ENCODE measurements at places on chromosomes 5 and 9.

- DNase-seq, result no peak
These were observed 26.7 kb upstream of the SVEP1 start for GRCh38 chr9:110606179-110606790.

- no peak for DNase-seq
These were observed 154.3 kb downstream of the SPOCK1 start for GRCh38 chr5:137344723-137345322.

DNA sequence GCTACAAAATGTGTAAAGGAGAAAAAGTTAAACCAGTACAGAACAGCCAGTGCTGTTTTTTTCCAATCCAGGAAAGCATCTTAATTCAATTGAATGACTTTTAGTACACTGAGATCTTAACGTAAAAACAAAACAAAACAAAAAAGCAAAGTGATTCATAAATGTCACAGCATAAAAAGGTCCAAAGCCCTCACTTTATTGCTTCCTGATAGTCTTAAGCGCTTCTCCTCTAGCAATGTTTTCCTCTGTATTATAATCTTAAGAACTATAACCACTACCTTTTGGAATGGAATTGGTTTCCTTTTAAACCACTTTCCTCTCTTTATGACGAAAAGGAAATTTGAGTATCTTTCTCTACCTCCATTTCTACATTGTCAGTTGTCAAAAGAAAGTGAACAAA, 91.4 kb downstream of the SEMA5A start:
- no peak for DNase-seq

DNA sequence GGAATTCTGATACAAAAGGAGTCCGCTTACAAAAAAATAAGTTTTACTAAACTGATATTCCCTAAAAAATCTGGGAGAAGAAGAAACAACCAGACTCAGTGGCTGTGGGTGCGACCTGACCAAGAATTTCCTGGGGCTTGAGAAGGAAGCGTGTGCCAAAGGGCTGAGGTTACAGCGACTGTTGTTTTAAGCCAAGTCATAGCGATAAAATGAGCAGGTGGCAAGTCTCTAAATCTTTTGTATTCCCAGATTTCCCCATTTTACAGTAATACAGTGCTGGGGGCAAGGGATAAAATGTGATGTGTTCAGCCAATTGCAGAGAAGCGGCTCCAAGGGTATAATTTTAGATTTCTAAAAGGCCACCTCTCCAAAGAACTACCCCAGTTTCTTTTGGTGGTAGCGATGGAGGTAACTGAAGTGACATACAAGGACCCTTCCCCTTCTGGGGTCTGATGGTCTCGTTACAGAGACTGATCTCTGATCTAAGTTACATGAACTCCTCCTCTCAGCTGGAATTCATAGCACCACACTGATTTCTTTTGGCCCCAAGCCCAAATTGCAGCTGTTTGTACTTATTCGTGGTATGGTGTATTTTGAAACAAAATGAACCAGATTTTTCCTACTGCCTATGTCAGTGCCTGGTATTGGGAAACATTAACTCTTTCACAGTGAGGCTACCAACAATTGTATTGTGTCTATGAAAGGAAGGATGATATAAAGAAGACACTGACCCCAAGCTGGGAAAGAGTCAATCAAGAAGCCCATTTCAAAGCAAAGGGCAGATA, 41.6 kb downstream of the LPAR1 start:
- no peak for DNase-seq

DNA sequence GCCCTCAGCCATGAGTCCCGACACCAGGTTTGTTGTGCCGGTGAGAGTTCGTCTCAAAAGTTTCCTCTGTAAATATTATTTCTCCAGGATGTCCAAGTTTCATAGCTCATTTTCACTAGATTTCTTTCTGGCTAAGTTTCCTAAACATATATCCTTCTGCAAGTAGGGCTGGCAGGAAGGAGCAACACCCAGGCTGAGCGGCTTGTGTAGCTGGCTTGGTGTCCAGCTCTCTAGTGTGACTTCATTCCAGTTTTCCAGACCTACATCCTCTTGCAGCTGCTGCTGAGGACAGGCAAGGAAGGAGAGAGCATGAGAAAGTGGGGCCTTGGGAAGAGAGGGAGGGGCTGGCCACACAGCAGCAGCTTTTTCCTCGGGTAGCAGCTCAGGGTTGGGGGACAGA, 80.3 kb downstream of the FGF1 start:
- no peak for DNase-seq

DNA sequence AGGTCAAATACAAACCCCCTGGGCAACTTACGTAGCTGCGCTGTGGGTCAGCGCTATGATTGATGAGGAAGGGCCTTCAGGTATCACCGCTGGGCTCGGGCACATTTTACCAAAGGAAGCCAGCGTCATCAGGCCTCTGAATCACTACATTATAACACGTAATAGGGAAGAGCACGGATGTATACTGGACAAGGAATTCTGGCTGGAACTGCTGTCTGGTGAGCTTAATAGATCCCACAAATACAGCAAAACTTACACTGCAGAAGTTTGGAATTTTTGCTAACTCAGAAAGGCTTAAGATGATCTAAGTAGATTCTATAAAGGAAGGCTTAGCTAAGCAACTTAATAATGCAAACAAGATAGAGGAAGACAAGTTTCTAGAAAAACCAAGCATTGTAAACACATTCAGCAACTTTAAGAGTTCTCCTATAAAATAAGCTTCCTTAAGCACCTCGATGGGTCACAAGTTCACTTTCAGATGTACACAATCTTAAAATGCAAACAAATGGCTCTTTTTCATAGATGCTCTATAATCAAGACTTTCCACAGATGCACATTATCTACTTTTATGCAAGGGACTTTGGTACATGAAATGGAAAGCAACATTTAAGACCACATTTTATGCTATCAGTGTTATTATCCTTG, 360.1 kb upstream of the PANK3 start:
- DNase-seq, result no peak

DNA sequence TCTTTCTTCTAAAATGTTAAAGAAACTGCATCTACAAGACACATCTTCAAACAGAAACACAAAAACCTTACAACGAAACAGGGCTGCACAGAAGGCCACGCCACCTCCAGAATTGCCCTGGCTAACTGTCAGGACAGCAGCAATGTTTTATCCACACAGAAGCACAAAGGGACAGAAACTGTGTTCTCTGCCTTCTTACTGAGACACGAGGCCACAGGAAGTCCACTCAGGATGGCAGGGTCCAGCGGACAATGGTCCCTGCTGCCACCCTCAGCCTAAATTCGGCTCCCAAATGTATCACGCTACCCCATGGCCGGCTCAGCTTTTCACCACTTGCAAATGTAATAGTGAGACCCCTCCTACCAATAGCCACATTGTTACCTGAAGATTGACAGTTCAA, 159.8 kb upstream of the PHYKPL start:
- DNase-seq, result no peak

DNA sequence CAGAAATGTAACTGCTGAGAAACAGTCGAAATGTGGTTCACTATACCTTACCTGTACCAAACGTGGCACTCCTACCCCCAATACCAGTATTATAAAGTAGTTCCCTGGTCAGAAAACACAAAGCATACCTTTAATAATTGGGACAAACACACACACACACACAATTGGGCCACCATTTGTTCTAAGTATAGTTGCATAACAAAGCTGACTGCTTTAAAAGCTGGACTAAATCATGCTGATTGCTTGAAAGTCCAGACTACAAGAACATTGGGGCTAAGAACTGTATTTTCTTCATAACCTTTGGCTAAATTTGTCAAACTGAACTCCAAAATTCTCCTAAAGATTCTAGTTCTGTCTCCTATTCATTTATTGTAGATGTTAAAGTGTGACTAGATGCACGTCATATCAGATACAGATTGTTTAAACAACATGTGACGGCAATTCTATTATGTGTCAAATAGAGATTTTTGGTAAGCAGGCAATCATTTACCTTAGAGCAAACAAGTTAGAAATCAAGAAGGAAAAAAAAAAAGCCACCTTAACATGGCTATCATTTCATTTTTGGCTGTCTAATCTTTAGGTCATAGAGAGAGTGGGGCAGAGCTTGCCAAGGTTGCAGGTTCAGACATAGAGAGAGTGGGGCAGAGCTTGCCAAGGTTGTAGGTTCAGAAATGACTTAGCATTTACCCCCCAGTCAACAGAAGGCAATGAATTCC, 265.1 kb downstream of the ARL15 start:
- DNase-seq, result no peak

GRCh38 chr9:76835571-76836283, 70.2 kb downstream of the PRUNE2 start:
- no peak for DNase-seq

DNA sequence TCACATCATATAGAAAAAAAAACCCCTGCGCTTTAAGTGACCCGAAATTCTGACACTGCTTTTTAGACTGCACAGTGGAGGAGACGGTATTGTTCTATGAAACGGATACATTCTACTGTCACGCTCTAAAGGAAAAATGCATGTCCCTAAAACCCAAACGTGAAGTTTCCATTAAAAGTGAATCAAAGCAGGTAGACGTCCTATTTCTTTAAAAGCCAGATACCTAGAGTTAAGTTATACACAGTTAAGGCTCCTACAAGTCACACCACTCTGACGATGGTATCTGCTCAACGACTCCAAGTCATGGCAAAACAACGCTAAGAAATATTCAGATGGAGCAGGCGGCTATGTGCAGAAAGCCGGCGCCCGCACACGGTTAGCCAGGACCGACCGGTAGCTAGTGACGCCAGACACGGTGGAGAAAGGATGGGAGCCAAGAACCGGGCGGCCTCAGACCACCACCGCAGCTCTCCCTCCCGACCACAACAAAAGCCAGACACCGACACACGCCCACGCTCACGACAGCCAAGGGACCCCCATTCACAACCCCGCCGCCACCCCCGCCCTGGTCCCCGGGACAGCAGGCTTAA, 734 bp downstream of the SKP1 start:
- DNase-seq, result peak; percentile 30

- DNase-seq, result no peak
These were observed 44.5 kb downstream of the MEF2C start for GRCh38 chr5:88838500-88838899.

DNA sequence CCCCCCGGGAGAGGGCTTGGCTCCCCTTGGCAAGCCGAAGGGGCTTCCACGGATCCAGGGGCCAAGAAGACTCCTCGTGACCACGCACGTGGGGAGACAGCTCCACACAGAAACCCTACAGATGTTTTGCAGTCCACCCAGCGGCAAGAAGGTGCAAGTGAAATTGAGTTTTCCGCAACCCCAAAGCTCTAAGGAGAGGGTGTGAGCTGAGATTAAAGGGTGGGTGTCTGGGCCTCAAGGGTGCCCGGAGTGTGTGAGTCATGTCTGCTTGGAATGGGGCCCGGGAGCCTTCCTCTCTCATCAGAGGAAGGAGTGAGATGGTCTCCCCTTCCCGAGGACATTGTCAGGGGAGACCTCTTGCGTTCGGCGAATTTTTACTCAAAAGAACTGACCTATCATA, 79.1 kb downstream of the OLFM1 start:
- no peak for DNase-seq

- DNase-seq, result no peak
These were observed 90.3 kb upstream of the FBXL17 start for GRCh38 chr5:108472237-108472636.

- no peak for DNase-seq
These were observed 51.5 kb downstream of the PCSK1 start for GRCh38 chr5:96381526-96381925.

- no peak for DNase-seq
These were observed 29.8 kb downstream of the AHRR start for GRCh38 chr5:351084-351920.

DNA sequence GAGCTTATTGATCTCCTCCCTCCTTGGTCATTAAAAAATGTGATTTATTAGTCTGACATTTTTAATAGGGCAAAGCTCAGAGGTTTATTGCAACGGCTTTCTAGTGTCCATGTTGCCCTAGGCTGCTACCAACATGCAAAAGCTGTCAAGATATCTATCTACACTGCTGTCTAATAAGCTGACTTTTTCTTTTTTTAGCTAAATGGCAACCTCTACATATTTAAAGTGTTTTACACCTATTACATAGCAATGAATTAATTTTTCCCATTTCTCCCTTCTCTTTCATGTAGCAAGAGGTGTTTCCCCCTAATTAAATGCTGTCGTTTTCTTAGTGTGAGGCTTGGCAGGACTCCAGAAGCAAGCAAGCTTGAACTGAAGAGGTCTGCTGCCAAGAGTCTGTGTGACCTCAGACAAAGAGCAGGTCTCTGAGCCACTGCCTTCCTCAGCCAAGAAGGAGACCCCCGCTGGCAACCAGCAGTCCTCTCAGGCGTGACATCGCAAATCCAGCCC, 79.4 kb downstream of the GAS1 start:
- no peak for DNase-seq

DNA sequence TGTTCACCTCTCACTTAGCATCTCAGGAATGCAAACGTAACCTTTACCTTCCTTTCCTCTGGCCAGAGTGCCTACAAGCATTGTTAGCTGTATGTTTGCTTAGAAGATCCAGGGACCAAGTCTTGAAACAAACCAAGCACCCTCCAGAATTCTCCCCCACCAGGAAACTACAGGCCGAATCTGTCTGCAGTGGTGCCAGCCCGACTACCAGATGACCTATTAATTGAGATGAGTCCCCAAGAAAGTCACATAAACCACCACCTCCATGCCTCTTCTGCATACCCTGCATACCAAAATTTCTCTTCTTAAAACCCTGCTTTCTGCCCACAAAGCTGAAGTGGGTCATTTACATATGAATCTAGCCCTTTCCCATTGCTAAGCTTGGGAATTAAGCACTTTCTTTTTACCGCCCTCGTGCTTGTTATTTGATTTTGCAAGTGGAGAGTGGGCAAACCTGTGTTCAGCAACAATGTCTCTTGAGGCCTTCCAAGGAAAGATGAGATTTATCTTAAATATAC, 1239.1 kb downstream of the CDH12 start:
- DNase-seq, result no peak

- no peak for DNase-seq
These were observed 779.0 kb upstream of the CTNND2 start for GRCh38 chr5:12683249-12683648.

DNA sequence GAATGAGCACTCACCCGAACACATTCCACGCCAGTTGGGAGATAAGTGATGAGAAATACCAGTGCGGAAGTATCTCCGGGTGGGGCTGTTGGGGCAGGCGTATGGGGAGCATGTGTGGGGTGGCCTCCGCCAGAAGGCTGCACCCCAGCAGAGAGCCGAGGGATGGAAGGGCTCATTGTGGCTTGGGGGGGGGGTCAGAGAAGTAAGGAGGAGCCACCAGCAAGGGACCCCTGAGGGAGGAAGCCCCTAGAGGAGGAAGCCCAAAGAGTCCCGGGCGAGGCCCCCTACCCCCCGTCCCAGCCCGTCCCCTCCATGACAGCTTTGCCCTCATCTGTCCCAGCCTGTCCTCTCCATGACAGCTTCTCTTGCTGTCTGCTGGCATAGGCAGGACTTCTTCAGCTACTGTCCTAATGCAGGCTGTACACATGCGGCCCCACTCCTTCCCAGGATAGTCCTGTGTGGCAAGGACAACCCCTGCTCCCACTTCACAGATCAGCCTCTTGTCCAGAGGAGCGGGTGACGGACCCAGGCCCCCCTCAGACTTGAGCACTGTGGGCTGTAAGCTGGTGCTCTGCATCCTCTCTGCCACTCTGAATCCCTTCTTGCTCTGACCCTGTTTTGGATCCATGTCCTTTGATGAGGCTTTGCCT, 239.6 kb downstream of the CACNA1B start:
- no peak for DNase-seq

Data from frontal cortex (tissue), 4 donors.